ENCODE measurements at places on chromosomes 11 and 22.

DNA sequence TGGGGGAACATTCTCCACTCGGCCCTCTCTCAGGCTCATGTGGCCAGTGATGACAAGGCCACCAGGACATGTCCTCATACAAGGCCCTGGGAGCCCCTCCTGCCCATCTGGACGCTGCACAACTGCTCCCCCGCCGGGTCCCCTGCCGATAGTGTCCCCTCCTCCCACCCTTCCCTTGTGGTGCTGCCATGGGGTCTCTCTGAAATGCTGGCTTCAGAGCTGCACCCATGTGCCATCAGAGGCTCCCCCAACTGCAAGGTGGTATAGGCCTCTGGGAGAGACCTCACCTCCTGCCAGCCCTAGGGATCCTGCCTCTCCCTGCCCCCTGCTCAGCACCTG is 113.0 kb downstream of the KCNQ1OT1 start:
- DNase-seq: no peak

DNA sequence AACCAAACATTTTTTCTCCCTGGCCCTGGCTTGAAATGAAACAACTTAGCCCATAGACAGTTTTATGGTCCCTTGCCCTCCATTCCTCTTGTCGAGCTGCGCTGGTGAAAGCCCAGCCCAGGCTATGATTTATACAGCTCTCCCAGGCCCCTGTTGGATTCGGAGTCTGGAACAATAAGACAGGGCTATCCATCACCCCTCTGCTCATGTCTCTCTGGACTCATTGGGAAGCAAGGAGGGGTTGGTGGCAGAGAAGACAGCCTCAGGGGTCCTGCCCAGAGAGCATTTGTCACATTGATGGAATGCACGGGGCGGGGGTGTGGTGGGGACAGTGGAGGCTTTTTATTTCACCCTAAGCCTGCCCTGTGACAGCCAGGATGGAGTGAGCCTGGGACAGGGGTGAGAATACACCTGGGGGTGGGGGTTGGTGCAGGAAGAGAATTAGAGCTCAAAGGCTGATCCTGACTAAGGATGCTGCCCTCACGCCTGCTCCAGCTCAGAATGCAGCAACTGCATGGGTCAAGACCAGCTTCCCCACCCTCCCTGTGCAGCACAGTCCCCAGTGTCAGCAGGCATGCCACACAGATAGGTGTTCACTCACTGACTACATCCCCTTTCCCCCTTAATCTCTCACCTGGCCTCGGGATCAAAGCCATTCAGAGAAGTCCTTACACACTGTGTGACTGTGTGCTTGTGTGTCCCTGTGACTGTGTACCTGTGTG is 10.0 kb upstream of the PKNOX2 start:
- DNase-seq: no peak

DNA sequence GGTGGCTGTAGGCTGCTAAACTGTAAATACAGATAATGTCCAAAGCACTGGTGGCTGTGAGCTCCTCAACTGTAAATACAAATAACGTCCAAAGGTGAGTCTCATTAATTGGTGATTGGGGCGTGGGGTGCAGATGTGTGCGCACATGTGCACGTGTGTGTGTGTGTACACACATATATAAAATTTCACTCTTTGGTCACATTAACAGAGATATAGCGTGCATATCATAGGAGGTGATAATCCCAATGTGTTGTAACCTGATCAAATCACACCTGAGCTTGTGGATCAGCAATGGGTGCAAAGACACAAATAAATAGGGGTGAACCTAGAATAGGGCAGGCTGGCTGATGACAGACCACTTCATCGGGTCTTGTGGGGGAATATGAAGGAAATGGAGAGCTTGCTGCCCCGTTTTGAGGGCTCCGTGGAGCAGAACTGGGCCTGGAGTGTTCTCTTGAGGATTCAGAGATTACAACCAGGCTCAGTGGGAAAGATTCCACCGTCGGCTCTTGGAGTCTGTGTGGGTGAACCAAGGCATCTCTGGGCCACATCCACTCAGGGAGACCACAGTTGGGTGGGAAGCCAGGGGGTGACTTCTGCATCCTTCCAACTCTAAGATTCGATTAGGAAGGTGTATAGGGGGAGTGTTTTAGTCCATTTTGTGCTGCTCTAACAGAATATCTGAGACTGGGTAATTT is 24.9 kb upstream of the OSBPL5 start:
- DNase-seq: no peak

- no peak for DNase-seq
These were observed 13.3 kb downstream of the MS4A13 start for GRCh38 chr11:60528465-60528864.

- DNase-seq: no peak
These were observed 217.3 kb upstream of the GRIA4 start for GRCh38 chr11:105392556-105392955.

- no peak for DNase-seq
These were observed 29.9 kb downstream of the IL10RA start for GRCh38 chr11:118016104-118016503.

DNA sequence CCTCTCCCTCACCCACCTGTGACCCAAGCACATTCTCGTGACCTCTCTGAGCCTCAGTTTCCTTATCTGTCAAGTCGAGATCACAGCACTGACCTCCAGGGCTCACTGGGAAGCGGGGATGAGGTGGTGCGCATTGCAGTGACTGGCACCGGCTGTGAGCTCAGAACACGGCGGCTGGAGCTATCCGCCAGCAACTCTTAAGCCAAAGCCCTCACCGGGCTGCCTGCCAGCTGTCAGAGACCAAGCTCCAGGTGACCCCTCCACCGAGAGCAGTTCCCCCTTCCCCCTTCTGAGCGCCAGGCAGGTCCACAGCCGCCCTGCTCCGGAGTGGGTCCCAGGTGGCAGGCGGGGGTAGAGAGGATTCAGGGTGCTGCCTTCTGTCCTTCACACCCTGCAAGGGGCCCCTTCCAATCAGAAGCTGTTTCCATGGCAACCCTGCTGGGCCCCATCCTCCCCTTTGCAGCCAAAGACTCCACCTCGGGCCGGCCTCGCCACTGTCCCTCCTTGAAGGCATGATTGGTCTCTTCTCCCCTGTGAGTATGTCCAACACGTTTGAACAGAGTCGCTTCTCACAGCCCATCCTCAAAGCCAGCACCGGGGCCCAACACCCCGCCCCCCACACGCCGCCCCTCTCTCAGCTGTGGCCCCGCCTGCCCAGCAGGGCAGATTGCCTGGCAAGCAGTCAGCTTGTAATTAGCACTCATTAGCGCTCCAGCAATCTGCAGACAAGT is 98.7 kb downstream of the WNT7B start:
- no peak for DNase-seq

DNA sequence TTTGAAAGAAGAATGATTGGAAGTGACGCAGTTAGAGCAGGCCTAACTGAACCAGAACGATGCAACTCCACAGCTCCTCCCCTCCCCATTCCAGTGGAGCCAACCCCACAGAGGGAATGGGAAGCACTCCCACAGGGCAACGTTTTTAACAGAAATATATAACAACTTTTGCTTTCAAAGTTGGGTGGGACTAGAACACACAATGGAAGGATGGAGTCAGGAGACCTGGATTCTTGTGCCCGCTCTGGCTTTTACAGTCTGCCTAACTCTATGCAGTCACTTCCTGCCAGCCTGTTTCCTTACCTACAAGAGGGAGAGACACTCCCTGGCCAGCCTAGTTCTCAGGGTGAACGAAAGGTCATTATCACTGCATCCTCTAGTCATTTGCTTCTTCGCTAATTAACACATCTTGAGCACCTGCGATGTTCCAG is 75.5 kb downstream of the PACSIN2 start:
- DNase-seq: no peak

DNA sequence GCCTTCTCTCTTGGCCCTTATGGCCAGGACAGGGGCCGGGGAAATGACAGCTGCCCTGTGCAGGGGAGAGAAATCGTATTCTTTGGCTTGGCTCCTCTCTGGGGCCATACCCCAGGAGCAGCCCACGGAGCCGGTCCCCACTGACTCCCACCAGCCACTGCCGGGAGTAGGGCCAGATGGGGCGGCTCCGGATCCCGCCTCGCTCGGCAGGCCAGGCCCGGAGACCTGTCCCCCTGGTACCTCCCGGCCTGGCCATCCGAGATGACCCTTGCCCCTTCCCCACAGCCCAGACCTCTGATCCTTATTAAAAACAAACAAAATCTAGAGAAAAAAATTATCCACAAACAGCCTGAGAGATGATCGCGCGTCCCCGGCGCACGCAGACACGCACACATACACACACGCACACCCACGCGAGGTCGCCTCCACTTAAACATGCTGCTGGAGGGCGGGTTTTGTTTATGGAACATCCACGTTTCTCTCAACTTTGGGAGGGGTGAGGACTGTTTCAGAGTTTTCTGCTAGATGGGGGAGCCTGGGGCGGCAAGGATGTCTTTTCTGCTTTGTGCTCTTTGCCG is 59.1 kb downstream of the IGLL1 start:
- DNase-seq: no peak

GRCh38 chr11:19199771-19200170 is 2.0 kb downstream of the CSRP3 start:
- DNase-seq: no peak

GRCh38 chr11:35073691-35074419 is 65.1 kb upstream of the CD44 start:
- no peak for DNase-seq

DNA sequence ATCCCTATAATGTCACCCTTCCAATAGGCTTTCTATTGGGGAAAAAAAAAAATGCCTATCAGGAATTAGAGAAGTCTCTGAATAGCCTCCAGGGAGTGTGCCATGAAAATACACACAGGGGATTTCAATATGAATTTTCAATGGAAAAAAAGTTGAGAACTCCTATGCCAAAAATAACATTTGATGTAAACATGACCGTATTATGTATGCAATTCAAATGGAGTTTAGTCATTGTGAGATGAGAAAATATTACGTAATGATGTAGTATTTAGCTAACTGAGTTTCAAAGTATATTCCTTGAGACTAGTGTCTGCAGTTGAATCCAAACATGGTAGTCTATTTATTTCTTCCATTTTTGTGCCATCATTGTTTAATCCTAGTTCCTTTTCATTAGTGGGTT is 182.3 kb downstream of the BLID start:
- no peak for DNase-seq

GRCh38 chr22:46767249-46767985 is 5.0 kb downstream of the TBC1D22A start:
- DNase-seq: no peak

GRCh38 chr11:68354148-68354872 is 41.9 kb downstream of the LRP5 start:
- DNase-seq: no peak

GRCh38 chr22:19891317-19892256 is 36.9 kb upstream of the GNB1L start:
- DNase-seq: peak; percentile 70

- no peak for DNase-seq
These were observed 741 bp upstream of the TALDO1 start for GRCh38 chr11:746289-747157.
